Activated CD8-positive, alpha-beta memory T cell treated with anti-CD3 and anti-CD28 coated beads for 4 hours (primary cell): ENCODE measurements at places on chromosomes 1 and 21.

DNA sequence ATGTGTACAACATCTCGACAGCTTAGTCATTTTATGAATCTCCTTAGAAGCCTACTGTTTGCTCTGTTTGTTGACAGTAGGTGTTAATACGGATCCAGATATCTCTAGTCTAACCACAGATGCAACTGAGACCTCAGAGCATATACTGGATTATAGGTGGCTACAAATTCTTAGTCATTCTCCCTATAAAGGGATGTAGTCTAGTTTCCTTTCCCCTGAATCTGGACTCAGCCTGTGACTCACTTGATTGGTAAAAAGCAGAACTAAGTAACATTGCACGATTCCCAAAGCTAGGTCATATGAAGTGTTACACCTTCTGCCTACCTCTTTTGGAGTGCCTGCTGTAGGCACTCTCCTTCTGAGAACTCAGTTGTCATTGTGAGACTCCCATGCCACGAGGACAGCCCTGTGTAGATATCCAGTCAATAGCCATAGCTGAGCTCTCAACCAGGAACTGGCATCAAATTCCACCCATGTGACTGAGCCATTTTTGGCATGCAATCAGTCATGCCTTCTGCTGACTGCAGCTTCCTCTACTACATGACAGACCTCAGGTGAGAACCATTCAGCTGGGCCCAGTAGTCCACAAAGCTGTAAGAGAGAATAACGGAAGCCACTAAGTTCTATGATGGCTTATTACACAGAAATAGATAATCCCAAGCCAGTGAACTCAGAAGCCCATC is 135.9 kb upstream of the CHRM3 start:
- no peak for DNase-seq

GRCh38 chr1:116763787-116764465 is 9.7 kb downstream of the CD2 start:
- DNase-seq = no peak

DNA sequence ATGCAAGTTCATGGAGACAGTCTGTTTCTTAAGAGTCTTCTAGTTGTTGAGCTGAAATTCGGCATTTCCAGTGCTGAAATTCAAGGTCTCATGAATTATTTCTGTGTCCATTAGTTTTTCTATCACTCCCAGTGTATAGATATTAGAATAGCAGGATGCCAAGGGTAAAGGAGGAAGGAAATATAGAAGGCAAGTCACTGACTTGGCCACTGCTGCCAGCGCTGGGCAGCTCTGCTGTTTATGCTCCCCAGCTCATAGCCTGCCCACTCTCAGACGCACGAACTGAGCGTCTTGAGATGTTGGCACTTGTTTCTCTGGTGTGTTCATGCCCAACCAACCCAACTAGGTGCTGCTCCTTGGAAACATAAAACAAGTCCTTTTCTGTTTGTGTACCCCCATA is 110.1 kb downstream of the SLC45A1 start:
- DNase-seq = no peak

- no peak for DNase-seq
Measured at GRCh38 chr21:35637431-35637830, 422.9 kb downstream of the SETD4 start.

- DNase-seq = no peak
Measured at GRCh38 chr21:24045775-24046215, 1561.5 kb downstream of the MRPL39 start.

- DNase-seq = no peak
Measured at GRCh38 chr1:59433440-59433813, 136.5 kb downstream of the FGGY start.

- DNase-seq = no peak
Measured at GRCh38 chr1:83849191-83850061, 149.5 kb downstream of the TTLL7 start.

DNA sequence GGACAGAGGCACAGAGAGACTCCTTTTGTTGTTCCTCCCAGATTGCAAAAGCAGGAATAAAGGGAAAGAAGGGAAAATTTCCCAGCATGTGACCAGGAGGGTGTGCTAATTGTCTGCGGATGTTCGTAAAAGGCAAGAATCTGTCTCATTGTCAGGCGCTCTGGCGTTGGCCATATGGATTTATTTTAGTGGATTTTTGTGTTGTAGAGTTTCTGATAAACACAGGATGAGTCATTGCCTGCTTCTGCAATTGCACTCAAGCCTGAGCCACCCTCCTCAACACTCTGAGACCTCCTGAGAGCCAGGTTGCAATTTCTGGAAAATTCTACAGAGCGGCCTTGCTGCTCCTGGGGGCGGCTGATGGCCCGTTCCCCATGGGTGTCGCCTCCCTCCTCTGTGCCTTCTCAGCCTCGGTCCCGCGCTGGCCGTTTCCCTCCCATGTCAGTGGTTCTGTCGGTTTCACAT is 227.7 kb downstream of the KAZN start:
- no peak for DNase-seq

GRCh38 chr21:32257962-32258785 is 20.7 kb downstream of the MIS18A start:
- no peak for DNase-seq

DNA sequence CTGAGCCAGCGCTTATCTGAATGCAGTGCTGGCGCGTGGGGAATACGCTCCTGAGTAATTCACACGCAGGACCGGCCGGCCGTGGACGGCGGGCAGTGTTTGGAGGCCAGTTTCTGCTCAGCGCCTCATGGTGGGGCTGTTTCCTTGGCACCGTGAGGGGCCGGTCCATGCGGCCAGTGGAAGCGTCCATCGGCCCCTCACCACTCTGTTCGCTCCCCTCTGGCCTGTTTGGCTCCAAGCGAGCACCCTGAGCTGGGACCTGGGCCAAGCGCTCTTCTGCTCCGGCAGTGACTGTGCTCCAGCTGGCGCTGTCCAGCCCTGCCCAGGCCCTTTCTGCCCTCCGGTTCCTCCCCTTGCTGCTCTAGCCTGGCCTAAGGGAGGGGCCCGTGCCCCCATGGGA is 16.3 kb upstream of the PLCH2 start:
- DNase-seq = no peak

GRCh38 chr1:229621663-229622062 is 4.3 kb downstream of the TAF5L start:
- no peak for DNase-seq

DNA sequence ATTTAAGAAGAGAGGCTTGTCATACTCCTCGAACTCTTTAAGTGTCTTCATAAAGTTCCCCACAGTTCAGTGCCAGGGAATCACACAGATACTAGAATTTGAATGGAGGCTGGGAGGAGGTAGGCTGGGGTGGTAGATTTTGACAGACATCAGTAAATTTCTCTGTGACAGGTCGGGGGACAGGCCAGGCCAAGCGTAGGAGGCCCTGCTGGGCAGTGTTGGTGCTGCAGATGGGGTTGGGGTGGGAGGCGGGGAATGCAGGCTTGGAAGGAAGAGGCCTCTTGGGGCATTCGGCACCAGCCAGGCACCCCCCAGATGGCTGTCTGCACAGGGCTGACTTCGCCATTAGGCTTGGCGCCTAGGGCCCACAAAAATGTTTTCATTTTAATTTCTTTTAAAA is 84.0 kb downstream of the MAN1C1 start:
- no peak for DNase-seq

DNA sequence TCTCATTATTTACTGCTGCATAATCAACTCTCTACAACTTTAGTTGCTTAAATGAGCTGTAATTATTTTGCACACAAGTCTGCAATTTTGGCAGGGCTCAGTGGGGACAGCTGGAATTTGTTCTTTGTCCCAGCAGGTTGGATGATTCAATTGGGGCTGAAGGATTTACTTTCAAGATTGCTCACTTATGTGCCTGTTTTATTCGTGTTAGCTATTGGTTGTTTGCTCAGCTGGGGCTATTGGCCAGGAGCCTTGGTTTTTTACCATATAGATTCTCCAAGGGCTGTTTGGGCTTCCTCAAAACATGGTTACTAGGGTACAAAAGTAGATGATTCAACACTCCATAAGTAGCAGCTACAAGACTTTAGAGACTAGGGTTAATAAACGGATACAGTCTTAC is 13.4 kb downstream of the OR10R2 start:
- no peak for DNase-seq

- peak; percentile 59 for DNase-seq
Measured at GRCh38 chr1:25616095-25616986, at the start of gene MAN1C1. Gene MAN1C1, plus strand, starts transcription at chr1:25616791. Its CDS starts 1,007 bp downstream, at chr1:25617798.

- no peak for DNase-seq
Measured at GRCh38 chr1:155981266-155982088, 3.1 kb upstream of the ARHGEF2 start.

GRCh38 chr1:61531716-61532115 is 193.2 kb downstream of the TM2D1 start:
- DNase-seq = no peak

- no peak for DNase-seq
Measured at GRCh38 chr1:5713101-5714010, 278.9 kb downstream of the NPHP4 start.

DNA sequence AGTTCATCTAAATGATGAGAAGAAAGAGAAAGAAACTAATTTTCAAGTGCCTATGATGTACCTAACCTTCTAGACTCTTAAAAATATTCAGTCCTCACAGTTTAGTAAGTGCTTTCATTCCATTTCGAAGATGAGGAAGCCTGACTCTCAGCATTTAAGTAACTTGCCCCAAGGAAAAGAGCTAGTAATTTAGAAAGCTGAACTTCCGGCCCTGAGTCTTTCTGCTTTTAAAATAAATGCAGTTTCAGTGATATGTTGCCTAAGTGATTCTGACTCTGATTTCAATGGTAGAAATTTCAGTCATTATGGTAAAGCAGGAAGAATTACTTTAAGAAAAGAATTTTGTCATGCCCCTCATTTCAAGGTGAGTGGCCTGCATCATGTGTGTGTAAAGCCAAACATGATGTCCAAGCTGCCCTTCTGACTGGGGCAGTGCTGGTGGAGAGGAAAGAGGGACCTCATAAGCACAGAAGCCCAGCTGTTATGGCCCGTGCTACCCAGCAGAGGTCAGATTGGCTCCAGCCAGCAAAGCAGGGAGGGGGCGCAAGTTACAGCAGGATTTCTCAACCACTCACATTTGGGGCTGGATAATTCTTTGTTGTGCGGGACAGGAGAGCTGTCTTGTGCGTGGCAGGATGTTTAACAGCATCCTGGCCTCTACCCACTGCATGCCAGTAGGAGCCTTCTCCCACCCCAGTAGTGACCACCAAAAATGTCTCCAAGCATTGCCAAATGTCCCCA is 10.7 kb downstream of the ATP1A4 start:
- no peak for DNase-seq

GRCh38 chr1:47478090-47478489 is 40.2 kb downstream of the FOXD2 start:
- no peak for DNase-seq

- no peak for DNase-seq
Measured at GRCh38 chr1:109592916-109593315, 26.5 kb downstream of the GNAT2 start.

DNA sequence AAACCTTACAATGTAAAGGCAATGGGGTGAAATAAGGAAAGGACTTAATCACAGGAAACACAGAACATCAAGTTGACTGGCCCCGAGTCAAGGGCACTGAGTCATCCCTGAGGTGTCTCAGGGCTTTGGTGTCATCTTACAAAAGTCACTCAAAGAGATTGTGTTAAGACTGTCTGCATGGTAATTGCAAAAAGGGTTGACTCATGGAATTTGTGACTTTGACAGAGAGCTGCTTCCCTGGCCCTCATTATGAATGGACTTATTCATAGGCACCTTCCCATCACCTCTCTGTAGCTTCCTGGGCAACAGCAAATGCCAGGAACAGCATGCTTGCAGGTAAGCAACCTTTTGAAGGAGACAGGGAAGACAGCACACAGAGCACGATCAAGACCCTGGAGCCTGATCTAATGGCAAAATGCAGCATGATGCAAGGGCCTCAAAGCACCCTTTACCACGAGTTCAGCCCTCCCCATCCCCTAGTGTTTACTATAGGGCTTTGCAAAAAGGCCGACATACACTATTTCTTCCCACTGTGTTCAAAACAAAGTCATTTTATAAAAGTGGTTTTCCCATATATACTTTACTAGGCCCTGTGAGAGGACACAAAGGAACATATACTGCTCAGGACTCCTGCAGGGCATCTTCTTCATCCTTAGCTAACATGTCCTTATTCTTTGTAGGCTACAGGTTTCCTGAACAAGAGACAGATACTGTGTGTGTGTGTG is 17.1 kb downstream of the ZP4 start:
- no peak for DNase-seq

- DNase-seq = no peak
Measured at GRCh38 chr1:30798389-30799232, 41.0 kb upstream of the LAPTM5 start.

DNA sequence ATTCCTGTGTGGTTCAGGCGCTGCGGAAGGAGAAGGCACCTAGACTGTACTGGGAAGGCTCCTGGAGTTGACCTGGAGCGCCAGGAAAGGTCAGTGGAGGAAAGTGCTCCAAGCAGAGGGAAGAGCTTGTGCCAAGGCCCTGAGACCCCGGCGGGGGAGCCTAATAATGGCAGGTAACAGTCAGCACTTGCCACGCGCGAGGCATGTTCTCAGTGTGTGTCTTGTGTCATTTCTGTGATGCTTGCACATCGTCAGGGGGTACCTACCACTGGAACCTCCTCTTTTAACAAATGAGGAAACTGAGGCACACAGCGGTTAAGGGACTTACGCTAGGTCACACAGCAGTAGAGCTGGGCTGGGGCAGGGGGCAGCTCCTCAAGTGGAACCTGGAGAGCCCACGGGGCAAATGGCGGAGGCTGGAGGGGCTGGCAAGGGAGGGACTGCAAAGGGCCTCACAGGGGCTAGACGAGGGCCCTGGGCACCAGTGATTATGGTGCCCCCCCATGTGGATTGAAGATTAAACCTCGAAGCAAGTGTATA is 976 bp upstream of the BMP8B start:
- DNase-seq = no peak

- no peak for DNase-seq
Measured at GRCh38 chr1:59553371-59553770, 256.5 kb downstream of the FGGY start.

GRCh38 chr1:186923486-186923885 is 94.7 kb downstream of the PLA2G4A start:
- DNase-seq = no peak
